ENCODE measurements at places on chromosomes 5 and 9. TPM values are rescaled to one million over a fixed set of nuclear protein-coding genes. Genes with fewer than 3 reads are reported as not detected.

GRCh38 chr9:109619310-109619709, 121.2 kb upstream of the PTPN3 start:
- H3K27ac ChIP-seq: no peak overlapping the region
- H3K4me1 ChIP-seq: no peaks in the 10 kb centered on the region
- H3K36me3 ChIP-seq: no peaks in the 10 kb centered on the region
- DNase-seq: no peak
- no peak overlapping the region for H3K4me3 ChIP-seq

GRCh38 chr9:106172265-106172664, 477.9 kb downstream of the TMEM38B start:
- H3K4me3 ChIP-seq: no peak overlapping the region
- H3K27me3 ChIP-seq: no peaks in the 10 kb centered on the region
- H3K36me3 ChIP-seq: no peaks in the 10 kb centered on the region
- no peak overlapping the region for H3K27ac ChIP-seq

- H3K4me3 ChIP-seq: peak within 1 kb of the TSS; percentile 66
- no peaks in the 10 kb centered on the region for H3K36me3 ChIP-seq
- no peak within 1 kb of the TSS for H3K27ac ChIP-seq
- peaks cover 44% of the 10 kb centered on the region for H3K27me3 ChIP-seq
- DNase-seq: no peak
Measured at GRCh38 chr9:70043689-70044489, at the start of gene MAMDC2. Gene MAMDC2 (plus strand): TSS chr9:70043848. CDS start chr9:70044198, 350 bp downstream.

DNA sequence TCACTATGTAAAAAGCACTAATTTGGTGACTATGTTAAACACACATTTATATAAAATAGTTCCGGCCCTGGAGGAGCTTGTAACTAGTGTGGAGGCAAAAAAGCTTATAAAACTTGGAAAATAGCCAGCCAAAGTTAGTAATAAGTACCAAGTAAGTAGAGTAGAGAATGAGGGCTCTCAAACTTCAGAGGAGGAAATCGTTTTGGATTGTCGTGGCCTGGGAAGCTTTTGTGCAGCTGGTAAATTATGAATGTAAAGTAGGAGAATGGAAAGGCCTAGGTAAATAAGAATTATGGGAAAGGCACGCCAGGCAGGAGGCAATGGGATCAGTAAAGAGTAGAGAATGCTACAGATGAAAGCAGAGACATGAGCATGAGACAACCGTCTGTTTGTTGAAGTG, 832.7 kb upstream of the ZNF608 start:
- no peaks in the 10 kb centered on the region for H3K36me3 ChIP-seq
- H3K4me1 ChIP-seq: no peaks in the 10 kb centered on the region
- no peak overlapping the region for H3K4me3 ChIP-seq
- no peak overlapping the region for H3K27ac ChIP-seq
- DNase-seq: no peak

DNA sequence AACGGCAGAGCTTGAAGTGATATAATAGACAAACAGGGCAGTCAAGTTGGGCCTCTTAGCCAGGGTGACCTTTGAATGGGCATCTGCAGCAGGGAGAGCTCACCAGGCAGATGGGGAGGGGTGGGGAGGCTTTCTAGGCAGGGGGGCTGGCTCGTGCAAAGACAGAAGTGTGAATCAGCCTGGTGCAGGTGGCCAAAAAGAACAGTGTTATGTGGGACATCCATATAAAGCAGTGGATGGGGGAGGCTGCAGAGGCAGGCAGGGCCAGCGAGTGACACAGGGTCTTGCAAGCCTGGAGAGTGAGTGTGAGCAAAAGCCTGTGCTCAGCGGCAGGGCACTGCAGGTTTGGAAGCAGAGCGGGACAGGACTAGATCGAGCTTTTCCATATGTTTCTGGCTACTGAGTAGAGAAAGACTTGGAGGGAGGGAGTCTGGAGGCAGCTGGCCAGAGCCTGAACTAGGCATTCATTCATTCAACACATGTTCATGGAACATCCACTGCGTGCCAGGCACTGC, 14.2 kb upstream of the TTLL11 start:
- no peak for DNase-seq
- H3K4me1 ChIP-seq: no peaks in the 10 kb centered on the region
- H3K27ac ChIP-seq: no peak overlapping the region
- no peak overlapping the region for H3K4me3 ChIP-seq
- H3K36me3 ChIP-seq: peaks cover 1% of the 10 kb centered on the region

GRCh38 chr5:160699301-160699700, 152.7 kb downstream of the ATP10B start:
- H3K27me3 ChIP-seq: peaks cover 7% of the 10 kb centered on the region
- H3K4me1 ChIP-seq: no peaks in the 10 kb centered on the region
- H3K27ac ChIP-seq: no peak overlapping the region
- no peak for DNase-seq
- H3K36me3 ChIP-seq: no peaks in the 10 kb centered on the region

DNA sequence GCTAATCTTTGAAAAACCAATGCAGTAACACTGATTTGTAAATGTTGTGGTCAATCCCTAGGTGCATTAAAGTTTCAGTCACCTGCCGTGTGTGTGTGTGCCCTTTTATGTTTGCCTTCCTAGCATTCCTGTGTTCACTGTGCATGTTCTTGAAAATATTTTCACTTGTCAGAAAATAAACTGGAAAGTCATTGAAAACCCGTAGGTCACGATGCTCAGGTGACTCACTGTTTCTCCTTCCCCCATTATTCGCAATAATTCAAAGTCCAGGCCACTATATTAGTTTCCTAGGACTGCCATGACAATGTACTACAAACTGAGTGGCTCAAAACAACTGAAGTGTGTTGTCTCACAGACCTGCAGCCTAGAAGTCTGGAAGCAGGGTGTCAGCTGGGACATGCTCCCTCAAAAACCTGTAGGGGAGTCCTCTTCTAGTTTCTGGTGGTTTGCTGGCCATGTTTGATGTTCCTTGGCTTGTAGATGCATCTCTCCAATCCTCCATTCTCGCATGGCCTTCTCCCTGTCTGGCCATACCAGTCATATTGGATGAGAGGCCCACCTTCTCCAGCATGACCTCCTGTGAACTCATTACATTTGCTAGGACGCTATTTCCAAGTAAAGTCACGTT, 29.3 kb downstream of the MARVELD2 start:
- no peak overlapping the region for H3K27ac ChIP-seq
- no peak for DNase-seq
- H3K36me3 ChIP-seq: no peaks in the 10 kb centered on the region
- no peaks in the 10 kb centered on the region for H3K4me1 ChIP-seq
- no peak overlapping the region for H3K4me3 ChIP-seq

DNA sequence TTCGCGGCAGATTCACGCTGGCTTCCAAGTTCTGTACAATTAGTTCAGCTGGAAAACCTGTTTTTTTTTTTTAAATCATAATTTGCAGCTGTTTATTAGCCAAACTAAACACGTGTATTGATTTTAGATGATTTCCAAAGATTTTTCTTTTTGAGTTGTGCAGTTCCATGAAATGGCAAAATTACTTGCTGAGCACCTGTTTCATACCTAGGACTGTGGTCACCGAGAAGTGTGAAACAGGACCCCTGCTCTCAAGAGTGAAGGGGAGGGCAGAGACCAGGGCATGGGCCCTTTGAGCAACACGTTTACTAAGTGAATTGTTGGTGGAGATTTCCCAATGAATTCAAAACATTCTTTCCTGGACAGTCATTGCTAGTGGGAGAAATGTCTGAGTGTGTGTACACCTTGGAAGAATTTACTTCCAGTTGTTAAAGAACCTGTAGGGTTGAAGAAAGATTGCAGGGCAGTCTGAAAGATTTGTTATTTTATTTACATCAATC, 688 bp downstream of the SNX24 start:
- H3K27ac ChIP-seq: no peak overlapping the region
- peaks cover 2% of the 10 kb centered on the region for H3K4me1 ChIP-seq
- peaks cover 29% of the 10 kb centered on the region for H3K27me3 ChIP-seq
- no peaks in the 10 kb centered on the region for H3K36me3 ChIP-seq

DNA sequence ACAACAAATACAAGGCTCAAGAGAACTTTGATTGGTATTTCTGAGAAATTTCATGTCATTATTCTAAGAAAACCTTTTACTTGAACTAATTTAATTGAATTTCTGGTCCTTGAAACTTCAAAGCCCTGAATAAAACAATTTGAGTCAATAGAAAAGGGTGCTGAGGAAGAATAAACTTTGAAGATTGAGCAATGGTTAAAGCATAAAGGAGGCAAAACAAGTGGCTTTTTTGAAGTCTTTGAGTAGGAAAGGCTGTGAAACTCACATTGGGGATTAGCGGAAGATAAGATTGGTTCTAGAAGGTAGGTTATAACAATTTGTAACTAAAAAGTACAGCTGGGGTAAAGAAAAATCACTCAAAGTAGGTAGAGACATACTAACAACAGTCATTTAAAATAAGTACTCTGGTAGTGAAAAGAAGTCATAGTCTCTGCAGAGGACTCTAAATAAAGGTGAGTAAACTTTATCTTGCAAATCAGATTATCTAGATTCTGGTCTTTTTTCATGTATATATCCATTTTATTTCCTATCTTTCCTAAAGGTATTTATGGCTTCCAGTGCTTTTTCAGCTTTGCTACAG, 6.4 kb upstream of the PLPP1 start:
- H3K27ac ChIP-seq: peak overlapping the region; percentile 92
- H3K4me1 ChIP-seq: peaks cover 39% of the 10 kb centered on the region
- peak overlapping the region; percentile 78 for H3K4me3 ChIP-seq
- no peak for DNase-seq
- no peaks in the 10 kb centered on the region for H3K36me3 ChIP-seq
- H3K27me3 ChIP-seq: no peaks in the 10 kb centered on the region

DNA sequence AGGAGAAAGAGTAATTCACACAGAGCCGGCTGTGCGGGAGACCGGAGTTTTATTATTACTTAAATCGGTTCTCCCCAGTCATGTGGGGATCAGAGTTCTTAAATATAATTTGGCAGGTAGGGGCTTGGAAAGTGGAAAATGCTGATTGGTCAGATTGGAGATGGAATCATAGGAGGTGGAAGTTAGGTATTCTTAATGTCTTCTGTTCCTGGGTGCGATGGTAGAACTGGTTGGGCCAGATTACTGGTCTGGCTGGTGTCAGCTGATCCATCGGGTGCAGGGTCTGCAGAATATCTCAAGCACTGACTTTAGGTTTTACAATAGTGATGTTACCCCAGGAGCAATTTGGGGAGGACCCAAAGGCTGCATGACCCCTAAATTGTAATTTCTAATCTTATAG, 4.6 kb upstream of the CERCAM start:
- H3K27ac ChIP-seq: no peak overlapping the region
- DNase-seq: no peak
- H3K27me3 ChIP-seq: peaks cover 56% of the 10 kb centered on the region
- peaks cover 6% of the 10 kb centered on the region for H3K4me1 ChIP-seq

GRCh38 chr5:54492178-54492577, 25.4 kb upstream of the SNX18 start:
- H3K4me3 ChIP-seq: no peak overlapping the region
- H3K27ac ChIP-seq: no peak overlapping the region
- no peak for DNase-seq
- no peaks in the 10 kb centered on the region for H3K36me3 ChIP-seq
- peaks cover 3% of the 10 kb centered on the region for H3K27me3 ChIP-seq

DNA sequence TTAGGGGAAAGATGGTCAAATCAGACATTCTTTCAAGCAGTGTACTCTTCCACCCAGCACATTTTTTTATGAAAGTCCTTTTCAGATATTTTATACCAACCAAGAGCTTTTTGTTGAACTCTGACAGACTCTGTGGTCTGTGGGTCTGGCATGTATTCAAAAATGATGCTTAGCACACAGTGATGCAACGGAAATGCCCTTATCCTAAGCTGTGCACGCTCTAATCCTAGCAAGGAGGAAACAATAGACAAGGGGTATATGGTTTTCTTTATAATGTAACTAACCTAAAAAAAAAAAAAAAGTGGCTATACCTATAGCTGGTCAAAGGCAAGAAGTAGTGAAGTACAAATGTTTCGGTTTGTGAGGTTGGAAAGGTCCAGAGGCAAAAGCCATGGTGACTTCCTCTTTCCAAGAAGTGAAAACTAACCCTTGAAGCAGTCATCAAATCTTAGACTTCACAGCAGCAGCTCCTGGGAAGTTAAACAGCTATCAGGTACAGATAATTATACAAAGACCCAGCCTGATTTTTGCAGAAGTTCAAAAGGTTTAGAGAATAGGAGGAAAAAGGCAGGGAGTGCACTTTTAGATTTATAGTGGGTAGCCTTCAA, 82.5 kb downstream of the SEMA6A start:
- peaks cover 12% of the 10 kb centered on the region for H3K4me1 ChIP-seq
- no peak overlapping the region for H3K4me3 ChIP-seq
- DNase-seq: no peak
- H3K27me3 ChIP-seq: no peaks in the 10 kb centered on the region
- H3K27ac ChIP-seq: no peak overlapping the region
- peaks cover 2% of the 10 kb centered on the region for H3K36me3 ChIP-seq

Gene PLPPR1
- total RNA-seq: not detected

Gene MYOZ3
- total RNA-seq: not detected

Gene LCN9
- total RNA-seq: not detected

Gene AGXT2
- not detected for total RNA-seq

Gene SPATA31A3
- not detected for total RNA-seq

Gene ARHGEF37
- total RNA-seq: 0.83 TPM

Measured in activated naive CD8-positive, alpha-beta T cell treated with anti-CD3 and anti-CD28 coated beads, Interleukin-2, amount 10 ng/mL, durations not matched to agents 7 days and 5 days (primary cell).